ENCODE measurements at places on chromosomes 16 and 17.

- peak; percentile 52 for DNase-seq
Measured at GRCh38 chr17:67378454-67379250, 1.6 kb downstream of the PITPNC1 start.

DNA sequence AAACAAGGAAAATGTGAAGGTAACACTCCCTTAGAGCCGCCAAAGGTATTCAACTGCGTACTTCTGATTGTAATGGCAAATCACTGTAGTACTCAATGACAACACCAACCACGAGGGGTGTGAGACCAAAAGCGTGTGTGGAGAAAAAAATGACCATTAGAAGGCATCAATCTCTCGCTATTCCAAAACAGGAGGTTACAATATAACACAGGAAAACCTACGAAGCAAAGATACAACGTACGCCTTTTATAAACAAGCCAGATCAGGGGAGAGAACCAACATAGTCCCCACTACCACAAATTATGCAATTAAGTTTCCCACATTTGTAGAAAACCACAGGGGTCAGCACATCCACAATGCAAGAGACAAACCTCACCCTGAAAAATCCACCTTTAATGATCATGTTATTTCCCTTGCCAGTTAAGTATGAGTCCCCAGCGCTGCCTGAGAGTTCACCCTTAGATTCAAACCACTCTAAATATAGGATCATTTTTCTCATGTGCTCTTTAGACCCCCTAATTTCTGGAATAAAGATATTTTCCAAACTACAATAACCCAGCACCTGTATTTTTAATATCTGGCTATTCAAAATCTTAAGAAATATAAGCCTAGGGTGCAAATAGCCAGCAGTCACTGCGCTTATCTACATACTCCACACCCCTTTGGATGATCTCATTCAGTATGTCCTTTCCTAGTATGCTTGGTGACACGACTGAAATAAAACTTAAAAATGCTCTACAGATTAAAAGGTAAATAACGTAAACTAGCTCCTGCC lies 12.4 kb downstream of the TEX14 start:
- no peak for DNase-seq

DNA sequence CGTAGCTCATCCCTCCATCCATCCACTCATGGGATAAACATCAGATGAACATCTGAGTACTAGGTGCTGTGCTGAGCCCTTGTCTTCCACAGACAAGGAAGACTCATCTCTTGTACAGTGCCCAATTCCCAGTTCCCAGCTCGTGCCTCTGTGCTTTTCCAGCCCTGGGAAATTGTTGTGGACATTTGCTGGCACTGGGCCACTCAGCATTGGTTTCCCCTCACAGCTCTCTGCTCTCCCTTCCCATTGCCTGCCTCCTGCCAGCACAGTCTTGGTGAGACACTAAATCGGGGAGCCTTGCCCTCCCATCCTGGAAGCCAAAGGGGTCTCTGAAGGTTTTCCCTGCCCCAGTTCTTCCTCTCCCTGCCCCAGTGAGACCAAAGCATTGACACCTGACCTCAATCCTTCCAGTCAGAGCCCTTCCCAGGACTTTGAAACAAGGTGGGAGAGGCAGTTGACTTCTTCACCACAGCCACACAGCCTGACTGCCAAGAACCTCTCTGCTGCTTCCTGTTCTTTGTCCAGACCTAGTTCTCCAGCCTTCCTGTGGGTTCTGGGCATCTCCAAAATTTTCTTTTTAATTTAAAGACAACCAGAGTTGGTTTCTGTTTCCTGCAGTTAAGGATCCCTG lies 50.2 kb downstream of the WSB1 start:
- DNase-seq, result peak; percentile 27

- DNase-seq, result no peak
Measured at GRCh38 chr17:570388-570787, 144.3 kb downstream of the VPS53 start.

GRCh38 chr17:81465910-81466309 lies 46.7 kb downstream of the ACTG1 start:
- no peak for DNase-seq

- no peak for DNase-seq
Measured at GRCh38 chr17:27825459-27825858, 25.1 kb upstream of the NOS2 start.

GRCh38 chr17:38428112-38428642 lies at the start of gene ARHGAP23:
TSS of gene ARHGAP23 (plus strand) at chr17:38428464. CDS start at chr17:38428486, 22 bp downstream.
- DNase-seq, result peak; percentile 42

DNA sequence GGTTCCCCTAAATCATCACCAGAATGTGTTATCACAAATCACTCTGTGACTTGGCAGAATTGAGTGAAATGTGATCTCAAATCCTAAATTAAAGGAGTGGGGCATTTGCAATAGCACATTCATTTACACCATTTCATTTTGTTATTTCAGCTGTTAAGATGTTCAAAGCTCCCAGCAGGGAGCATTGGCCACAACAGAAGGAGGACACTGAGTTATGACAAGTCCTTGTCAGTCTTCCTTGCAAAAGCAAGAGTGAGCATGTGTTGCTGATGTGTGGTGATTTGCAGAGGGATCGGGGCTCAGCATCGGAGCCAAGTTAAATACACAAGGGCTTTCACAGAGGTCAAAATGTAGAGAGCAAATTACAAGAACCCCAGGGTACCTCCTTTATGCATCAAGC lies 372.2 kb upstream of the CDH5 start:
- no peak for DNase-seq

- no peak for DNase-seq
Measured at GRCh38 chr16:24883714-24884151, 38.0 kb downstream of the SLC5A11 start.

- DNase-seq, result no peak
Measured at GRCh38 chr16:23072769-23073549, 76.3 kb downstream of the USP31 start.

GRCh38 chr17:80504686-80505413 lies 28.4 kb upstream of the NPTX1 start:
- no peak for DNase-seq

GRCh38 chr16:27254262-27254811 lies 14.2 kb downstream of the NSMCE1 start:
- DNase-seq, result no peak

- no peak for DNase-seq
Measured at GRCh38 chr17:73609758-73610157, 34.5 kb downstream of the SDK2 start.

GRCh38 chr17:40337351-40337750 lies 27.2 kb downstream of the GJD3 start:
- DNase-seq, result no peak

DNA sequence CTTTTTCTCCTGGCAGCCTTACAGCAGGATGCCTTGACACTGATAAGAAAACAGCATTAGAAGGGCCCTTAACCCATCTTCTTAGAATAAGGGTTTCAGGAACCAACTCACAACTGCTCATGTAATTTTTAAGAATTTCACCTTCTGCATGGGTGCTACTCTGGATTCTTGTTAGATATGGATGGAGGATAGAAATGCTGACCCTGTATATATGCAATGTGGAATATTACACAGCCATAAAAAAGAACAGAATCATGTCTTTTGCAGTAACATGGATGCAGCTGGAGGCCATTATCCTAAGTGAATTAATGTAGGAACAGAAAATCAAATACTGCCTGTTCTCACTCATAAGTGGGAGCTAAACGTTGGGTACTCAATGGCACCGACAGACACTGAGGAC lies 423.5 kb downstream of the CA10 start:
- DNase-seq, result no peak

- no peak for DNase-seq
Measured at GRCh38 chr16:81521141-81521626, 76.6 kb downstream of the CMIP start.

GRCh38 chr16:15950869-15951268 lies 1.5 kb downstream of the ABCC1 start:
- no peak for DNase-seq

DNA sequence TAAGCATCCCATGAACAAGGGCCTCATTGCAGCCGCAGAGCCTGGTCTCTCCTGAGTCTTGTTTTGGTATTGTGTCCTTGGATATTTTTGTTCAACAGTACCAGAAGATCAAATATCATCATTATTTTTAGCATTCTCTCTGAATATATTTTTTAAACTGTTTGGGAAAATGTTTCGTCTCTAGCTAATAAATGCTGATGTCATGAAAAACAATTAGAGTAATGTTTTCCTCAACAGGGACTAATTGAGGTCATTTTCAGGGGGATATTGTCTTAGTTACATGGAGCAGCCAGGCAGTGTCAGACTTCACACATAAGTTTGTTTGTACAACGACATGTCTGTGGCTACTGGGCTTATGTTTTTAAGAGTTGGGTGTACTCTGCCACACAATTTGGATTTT lies 805.3 kb upstream of the SOX9 start:
- no peak for DNase-seq

- no peak for DNase-seq
Measured at GRCh38 chr17:50955160-50955559, 89.0 kb upstream of the TOB1 start.

DNA sequence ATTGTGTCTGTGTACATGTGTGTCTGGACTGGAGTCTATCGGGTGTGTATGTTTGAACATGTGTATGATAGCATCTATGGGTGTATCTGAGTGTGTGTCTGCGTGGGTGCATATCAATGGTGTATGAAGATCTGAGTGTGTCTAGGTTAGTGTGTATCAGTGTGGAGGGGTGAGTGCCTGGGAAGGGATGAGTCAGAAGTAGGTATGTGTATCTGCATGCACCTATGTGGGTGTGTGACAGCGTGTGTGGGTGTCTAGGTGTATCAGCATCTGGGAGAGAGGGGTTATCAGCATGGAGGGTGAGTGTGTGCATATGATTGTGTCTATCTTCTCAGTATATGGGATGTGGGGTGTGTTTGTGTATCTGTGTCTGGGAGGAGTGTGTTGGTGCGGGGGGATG lies 58.2 kb upstream of the LHX1 start:
- DNase-seq, result no peak

DNA sequence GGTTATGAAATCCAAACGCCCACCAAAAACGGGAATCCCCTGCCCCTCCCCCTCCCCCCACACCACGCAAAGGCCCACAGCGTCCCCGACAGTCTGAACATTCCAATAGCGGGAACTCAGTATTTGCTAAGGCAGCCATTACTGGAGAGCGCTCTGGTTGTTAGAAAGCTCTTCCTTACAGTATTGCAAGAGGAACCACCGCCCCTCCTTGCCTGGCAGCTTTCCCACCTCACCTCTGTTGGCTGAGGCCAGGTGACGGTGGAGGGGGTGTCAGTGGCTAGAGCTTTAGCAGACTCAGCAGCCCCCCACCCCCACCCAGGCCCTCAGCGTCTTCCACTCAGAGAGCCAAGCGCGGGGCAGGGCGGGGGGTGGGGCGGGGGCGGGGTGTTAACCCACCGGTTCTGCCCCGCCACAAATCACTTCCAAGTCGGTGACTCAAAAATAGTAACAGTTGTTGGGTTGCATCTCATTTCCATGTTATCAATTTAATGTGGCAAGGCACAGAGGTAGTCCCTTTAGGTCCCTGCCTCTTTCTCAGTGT lies 2.2 kb upstream of the PLEKHH3 start:
- DNase-seq, result no peak

DNA sequence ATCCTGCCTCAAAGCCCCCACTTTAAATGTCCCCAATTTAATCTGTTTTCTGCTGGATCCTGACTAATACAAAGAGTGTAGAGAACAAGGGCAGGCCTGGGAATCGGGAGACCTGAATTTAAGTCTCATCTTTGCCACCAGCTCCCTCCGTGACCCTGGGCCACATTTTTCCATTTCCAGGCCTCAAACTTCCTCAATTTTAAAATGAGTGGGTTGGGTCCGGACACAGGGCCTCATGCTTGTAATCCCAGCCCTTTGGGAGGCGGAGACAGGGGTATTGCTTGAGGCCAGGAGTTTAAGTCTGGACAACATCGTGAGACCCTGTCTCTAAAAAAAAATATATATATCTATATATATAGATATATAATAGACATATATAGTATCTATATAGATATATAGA lies 61.4 kb downstream of the SRL start:
- no peak for DNase-seq

DNA sequence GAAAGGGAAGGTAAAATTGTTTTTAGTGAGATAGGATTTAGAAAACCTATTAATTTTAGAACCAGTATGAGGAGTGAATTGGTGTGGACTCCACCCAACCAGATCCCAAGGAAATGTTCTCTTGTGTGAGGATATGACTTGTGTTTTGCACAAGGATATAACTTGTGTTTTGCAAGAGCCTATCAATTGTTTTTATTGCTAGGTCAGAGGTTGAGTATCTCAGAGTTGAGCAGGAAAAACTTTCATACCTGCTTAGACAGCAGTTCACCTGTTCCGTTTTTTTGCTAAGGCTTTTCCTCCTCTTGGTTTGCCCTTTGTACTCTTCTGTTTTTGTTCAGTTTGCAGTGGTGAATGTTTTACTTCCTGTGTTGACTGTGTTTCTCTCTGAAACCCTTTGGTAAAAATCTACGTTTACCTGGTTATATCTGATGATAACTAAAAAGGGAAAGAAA lies 5.1 kb downstream of the NBR1 start:
- no peak for DNase-seq

GRCh38 chr16:64864232-64864809 lies 257.5 kb downstream of the CDH11 start:
- DNase-seq, result no peak

DNA sequence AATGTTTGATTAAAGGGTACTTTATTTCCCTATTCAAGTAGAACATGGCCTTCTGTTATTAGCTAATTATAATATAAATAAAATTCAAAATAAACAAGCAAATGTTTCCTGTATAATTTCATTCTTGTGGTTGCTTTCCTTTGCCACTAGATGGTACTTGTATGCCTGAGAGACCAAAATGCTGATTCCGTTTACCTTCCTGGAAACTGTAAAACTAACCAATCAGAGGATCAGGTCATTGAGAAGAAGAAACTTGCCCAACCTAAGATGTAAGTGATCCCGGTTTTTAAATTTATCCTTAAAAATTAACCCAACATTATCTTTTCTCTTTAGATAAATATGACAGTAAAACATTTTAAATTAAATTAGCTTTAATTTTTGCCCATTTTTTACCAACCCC lies 8.1 kb upstream of the ABCA5 start:
- peak; percentile 52 for DNase-seq

GRCh38 chr17:73453090-73453489 lies 141.3 kb upstream of the CDC42EP4 start:
- no peak for DNase-seq

- DNase-seq, result no peak
Measured at GRCh38 chr16:1645914-1646525, 32.1 kb upstream of the JPT2 start.

DNA sequence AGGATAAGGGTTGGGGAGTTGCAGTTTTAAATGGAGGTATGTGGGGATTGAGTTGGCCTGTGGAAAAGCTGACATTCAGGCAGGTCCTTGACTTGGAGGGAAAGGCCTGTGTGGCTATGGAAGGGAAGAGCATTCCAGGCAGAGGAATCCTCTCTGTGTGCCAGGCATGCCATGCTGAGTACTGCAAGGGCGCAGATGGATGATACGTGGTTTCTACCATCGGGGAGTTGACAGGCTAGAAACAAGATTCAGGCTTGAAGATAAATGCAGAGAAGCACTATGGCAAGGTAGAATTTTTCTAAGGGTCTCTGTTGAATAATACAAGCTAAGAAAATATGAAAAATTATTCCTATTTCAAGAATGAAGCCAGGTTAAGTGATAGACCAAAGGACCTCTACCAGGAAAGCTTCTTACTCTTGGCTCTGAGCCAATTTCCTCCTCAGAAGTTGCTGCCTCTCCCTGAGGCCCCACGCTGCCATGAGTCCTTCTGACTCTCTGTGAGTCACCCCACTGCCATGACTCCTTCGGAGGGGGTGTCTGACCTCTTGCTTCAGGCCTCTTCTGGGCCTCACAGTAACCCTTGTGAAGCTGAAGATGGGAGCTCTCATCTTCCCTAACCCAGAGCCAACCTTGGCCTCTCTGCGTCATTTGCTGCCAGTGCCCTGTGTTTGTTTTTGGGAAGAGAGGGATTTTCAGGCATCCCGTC lies 75.8 kb downstream of the WNT3 start:
- no peak for DNase-seq

GRCh38 chr16:80174416-80174815 lies 366.4 kb upstream of the DYNLRB2 start:
- no peak for DNase-seq

All from AML-193 (cell line).